ENCODE measurements at places on chromosomes 2 and 18.

DNA sequence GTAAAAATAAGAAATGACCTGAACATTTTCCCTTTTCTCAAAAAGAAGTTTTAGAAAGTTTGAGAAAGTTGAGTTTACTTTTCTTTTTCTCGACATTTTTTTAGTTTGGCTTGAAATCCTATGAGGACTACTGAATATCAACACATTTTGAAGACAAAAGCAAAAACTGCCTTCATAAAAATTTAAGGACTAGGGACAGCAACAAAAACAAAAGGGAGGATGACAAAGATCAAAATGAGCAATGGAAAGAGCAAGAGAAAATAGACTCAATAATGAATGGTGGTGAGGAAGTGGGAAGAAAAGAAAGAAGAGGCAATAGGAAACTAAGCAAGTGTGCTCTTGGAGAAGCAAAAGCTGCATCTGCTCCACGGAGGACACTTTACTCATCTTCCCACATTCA, 82.5 kb downstream of the ABCA12 start:
- no peak for DNase-seq

- DNase-seq: no peak
Measured at GRCh38 chr2:234272069-234272850, 221.8 kb downstream of the SPP2 start.

DNA sequence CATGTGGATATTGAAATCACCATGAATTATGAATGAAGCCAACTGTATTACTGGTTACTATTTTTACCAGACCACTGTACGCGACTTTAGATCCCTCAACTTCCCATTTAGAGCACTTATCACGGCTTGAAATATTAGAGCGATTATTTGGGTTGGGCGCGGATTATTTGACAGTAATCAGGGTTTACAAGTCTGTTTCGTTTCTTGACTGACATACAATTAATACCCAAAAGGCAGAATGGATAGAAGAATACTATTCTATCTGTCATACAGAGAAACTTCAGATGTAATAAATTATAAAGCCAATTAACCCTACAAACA, 496 bp upstream of the NAPG start:
- DNase-seq: no peak

DNA sequence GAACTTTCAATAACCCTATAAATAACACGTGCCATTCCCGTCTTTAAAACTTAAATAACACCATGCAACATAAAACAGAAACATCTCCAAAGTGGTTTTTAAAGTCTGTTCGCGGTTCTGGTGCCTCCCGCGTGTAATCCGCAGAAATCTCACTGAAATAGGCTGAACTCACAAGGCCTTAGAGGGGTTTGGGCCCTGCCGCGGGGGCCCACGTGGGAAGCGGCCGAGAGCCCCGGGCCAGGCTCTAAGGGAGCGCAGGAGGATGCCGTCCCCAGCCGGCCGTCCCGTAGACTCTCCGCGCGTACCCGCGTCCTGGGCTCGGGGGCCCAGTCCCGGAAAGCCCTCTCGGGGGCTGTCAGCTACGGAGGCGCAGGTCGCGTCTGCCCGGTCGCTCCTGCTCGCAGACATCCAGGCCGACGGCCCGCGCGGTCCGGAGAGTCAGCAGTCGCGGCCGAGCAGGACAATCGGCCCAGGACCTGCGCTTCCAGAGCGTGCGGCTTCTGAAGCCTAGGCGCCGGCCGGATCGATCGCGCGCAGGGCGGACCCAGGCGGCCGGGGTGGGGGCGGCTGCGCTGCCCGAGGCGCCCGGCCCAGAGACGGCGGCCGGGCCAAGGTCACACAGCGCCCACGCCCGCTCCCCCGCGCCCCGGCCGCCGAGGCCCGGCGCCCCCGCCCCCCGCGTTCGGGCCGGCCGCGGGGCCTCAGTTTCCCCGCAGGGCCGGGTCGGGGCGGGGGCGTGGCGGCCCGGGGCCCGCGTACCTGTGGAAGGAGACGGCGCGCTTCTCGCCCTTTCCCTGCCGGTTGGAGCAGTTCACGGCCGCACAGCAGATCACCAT, 558 bp downstream of the THAP4 start:
- peak; percentile 70 for DNase-seq

DNA sequence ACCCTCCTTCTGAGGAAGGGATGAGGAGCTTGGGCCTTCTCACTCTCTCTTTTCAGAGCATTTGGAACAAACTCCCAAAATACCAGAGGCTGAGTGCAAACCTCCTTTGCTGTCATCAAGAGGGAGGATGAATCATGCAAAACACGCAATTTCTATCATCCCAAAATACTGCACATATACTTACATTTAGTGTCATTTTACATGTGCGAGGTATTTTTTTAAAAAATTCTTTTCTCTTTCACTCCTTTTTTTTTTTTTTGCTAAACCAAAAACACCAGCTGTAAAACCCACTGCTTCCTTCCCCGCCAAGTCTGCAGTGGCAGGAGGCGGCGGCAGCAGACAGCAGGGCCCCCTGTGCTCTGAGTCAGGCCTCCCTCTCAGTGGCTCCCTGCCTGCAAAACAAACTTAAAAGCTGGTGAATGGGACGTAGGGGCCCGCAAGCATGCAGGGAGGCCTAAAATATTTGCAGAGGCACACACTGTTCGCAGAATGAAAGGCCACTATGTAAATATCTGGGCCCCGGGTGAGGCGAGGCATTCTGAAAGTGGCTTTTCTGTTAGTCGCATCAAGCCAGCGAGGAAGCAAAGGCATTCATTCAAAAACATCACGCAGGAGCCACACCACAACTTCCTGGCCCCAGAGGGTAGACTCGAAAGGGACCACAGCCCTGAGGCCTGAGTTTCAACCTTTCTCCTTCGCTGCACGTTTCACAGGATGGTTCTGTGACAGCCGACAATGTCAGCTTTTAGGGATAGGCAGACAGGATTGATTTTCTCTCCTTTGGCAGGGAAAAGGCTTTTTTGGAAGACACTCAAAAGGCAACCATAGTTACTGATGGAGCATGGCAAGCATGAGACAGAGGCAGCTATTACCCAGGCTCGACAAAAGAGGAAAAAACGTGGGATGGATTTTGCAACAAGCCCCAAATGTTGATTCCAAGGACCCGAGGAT, 73.4 kb downstream of the ACTR2 start:
- DNase-seq: no peak

DNA sequence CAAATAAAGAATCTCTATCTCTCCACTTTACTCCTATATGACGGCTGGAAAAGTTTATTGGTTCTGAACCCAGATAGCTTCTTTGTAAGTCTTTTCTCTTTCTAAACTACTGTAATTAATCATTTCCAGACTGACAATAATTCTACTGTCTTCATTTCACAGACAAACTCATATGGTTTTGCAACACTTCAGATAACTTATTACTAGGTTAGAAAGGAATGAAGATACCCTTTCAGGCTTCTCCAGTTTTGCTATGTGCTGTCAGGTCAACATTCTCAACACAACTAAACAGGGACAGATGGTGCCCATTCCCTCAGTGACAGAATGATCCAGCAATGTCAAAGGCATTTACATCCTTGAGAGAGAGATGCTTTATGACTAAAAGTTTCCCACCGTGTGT, 198.5 kb upstream of the ITGA4 start:
- DNase-seq: no peak

DNA sequence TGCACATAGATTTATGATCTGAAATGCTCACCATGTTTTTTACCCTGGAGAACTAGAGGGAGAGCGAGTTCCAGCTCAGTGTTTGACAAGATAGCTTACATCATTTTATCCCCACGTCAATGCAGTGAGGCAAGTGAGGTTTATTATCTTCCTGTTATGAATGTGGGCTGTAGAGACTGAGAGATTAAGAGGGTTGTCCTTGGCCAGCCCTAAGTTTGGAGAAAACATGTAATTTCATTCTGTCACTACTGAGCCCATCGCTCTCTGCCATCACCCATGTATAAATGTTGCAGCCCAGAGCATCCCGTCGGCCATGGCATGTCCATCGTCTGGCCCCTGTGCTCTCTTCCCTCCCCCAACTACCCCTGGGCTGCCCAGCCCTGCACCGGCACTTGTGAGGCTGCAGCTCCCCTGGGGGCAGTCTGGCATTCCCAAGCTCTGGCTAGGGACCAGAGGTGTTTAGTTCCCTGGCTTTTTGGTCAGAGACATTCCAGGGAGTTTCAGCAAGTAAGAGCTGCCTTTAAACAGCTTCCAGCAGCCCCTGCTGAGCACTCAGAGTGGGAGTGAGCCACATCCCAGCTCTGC, 136.7 kb downstream of the ANTXR1 start:
- DNase-seq: peak; percentile 27

DNA sequence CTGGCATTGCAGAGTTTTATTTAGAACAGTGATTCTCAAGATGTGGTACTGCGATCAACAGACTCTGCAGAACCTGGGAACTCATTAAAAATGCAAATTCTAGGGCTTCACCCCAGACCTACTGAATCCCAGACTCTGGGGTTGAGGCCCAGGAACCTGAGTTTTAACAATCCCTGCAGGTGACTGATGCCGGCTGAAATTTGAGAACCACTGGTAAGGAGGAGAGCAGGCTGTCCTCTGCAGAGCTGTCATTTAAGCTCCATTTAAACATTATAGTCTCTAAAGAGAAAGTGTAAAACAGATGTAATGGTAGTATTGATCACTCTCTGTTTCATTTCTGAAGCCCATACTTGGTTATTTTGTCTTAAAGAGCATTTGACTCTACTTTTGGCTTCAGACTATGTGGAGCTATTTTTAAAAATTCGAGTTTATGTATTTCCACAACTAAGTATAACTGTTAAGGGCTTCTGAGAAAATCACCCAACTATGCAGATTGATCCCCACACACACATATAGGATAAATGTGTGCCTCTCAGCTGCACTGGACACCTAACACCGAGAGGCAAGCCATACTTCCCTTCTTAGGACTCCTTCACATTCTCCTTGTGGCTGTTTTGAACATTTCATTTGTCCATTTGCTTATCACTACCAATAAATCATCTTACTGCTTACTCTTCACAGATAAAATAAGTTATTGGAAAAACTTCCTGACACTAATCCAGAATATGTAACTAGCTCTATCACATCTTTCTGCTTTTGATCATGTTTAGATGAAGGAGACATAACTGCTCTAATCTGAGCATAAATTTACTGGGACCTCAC, 487.5 kb downstream of the DLGAP1 start:
- DNase-seq: no peak

GRCh38 chr2:26886736-26887135, 38.8 kb downstream of the DPYSL5 start:
- no peak for DNase-seq

GRCh38 chr2:113799375-113799774, 42.9 kb upstream of the SLC35F5 start:
- no peak for DNase-seq

DNA sequence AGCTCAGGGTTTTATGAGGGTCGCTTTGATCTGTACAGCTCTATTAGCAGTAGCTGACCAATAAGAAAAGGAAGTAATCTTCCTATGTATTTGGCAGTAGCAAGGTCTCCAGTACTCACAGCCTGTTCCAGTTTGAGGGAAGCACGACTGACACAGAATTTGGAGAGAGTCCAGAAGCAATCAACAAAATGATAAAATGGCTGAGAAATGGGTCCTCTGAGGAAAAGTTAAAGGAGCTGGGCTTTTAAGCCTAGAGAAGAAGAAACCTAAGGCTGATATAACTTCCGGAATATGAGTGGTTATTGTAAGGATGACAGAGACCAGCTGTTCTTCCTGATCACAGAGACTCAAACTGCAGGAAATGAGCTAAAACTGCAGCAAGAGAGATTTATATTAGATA, 382.8 kb downstream of the GPD2 start:
- DNase-seq: no peak

GRCh38 chr2:220940646-220941045, 631.5 kb downstream of the EPHA4 start:
- DNase-seq: no peak

DNA sequence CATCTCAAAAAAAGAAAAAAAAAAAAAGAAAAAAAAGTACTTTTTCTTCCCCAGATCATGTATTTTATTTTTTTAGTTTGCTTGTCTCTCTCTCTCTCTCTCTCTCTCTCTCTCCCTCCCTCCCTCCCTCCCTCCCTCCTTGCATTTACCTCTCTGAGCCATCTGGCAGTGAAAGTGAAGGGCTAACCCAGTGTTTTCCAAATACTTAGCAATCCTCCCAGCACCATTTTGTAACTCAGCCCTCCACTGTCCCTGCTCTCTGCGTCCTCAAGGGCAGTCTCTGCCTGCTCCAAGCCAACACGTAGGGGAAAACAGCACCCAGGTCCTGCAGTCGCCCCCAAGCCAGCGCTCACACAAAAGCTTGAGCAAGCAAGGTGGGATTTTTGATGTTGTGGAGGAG, 19.6 kb upstream of the TEX44 start:
- DNase-seq: no peak

- DNase-seq: no peak
Measured at GRCh38 chr18:23578067-23578701, 8.1 kb downstream of the NPC1 start.

GRCh38 chr18:39911716-39912115, 2043.3 kb upstream of the PIK3C3 start:
- no peak for DNase-seq

DNA sequence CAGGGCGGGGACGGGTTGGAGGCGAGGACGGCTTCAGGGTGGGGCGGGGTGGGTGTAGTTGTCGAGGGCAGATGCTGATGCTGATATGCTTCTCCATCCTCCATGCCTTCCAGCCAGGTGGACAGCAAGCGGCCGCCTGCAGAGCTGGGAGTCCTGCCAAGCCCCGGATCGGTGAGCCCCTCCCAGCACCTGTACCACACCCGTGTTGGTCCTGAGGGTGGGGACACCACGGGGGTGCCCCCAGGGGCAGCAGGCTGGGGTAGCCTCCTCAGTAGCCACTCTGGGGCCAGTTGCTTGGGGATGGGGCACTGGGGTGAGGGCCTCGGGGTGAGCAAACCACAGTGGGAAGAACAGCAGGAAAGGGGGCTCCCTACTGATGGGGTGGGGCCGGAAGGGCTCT, 2.6 kb downstream of the ANO7 start:
- no peak for DNase-seq

GRCh38 chr18:10591896-10592295, 66.1 kb downstream of the NAPG start:
- no peak for DNase-seq

DNA sequence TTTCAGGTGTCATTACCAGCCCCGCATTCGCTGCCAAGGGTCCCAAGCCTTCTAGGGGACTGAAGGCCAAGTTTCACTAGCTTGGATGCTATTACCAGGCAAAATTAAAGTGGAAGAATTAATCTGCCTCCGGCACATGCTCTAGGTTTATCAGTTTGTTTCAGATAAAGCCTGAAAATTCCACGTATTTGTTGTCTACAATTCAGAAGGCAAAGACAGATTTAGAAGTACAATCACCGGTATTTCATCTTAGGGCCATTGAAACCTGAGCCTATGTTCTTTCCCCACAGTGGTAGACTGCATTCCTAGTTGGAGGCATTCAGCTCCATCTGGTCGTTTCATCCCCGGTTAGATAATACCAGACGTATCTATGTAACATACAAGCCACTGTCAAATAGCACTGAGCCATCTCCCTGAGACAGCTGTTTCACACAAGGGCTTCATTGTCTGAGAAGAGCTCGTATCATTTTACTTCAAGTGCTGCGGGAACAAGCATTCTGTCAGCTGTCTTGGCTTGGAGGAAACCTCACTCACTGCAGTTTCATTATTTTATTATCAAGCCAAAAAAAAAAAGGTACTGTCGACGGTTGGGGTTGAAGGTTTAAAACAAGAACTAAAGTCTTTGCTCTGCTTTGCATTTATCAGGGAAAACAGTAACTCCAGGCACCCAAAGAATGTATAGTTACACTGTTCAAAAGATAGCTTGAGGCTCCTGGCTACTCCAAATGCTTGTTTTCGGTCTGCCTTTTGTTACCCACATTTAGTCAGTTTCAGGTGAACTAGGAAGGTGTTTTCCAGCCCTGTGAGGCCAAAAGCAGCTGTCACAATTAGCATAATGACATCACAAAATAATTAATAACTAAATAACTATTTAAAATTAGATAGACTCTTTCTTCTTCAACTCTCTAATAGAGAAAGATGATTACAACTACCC, 76.7 kb downstream of the TGIF1 start:
- peak; percentile 9 for DNase-seq

GRCh38 chr2:64024259-64024949, 5.2 kb upstream of the VPS54 start:
- no peak for DNase-seq

All from nephron progenitor cell (in vitro differentiated cells).